ENCODE measurements at places on chromosomes 3 and 15. TPM values are rescaled to one million over a fixed set of nuclear protein-coding genes. Genes with fewer than 3 reads are reported as not detected.

OXTR gene
- 8.5 TPM for polyA plus RNA-seq

DNA sequence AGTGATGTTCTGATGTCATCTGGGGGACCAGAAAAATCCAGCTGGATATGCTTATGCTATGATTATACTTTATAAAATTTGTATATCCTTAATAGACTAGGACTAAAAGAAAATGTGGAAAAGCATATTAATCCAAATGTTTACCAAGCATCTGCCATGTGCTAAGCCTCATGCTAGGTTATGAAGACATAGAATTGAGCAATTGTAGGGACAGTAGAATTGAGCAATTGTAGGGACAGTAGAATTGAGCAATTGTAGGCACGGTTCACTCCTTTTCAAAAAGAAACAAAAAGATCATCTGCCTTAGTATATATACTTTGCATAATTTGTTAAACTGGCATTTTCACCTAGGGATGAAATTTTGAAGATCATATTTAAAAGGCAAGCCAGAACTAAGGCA is 18.3 kb downstream of the ABHD5 start:
- DNase-seq, result no peak

CLDN18 gene
- 0.25 TPM for polyA plus RNA-seq

GRCh38 chr3:129597087-129597999 is 9.1 kb downstream of the PLXND1 start:
- no peak for DNase-seq

- no peak for DNase-seq
Measured at GRCh38 chr3:76941376-76941775, 98.5 kb upstream of the ROBO2 start.
